ENCODE measurements at places on chromosomes 5 and 9. TPM values are rescaled to one million over a fixed set of nuclear protein-coding genes. Genes with fewer than 3 reads are reported as not detected.

Gene DAP
- 66.9 TPM for total RNA-seq

Gene PLGRKT
- 31.9 TPM for total RNA-seq

- no peak for DNase-seq
These were observed 96.7 kb downstream of the NUDT12 start for GRCh38 chr5:103465891-103466290.

DNA sequence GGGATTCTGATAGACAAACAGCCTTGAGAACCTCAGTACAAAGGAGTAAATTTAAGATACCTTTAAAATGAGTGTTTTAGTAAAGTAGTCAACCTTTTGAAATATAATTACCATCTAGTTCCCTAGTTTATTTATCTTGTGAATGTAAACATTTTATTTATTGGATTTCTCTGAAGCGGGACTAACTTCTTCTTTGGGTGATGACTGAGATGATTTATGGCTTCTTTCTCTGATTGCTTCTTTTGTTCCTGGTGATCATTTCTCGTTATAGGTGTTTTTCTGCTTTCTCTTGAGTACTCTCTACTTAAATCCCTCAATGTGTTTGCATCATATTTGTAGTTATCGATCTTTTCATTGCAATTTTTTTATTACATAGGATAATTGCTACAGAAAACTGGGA, 33.2 kb downstream of the PRDM6 start:
- no peak for DNase-seq

DNA sequence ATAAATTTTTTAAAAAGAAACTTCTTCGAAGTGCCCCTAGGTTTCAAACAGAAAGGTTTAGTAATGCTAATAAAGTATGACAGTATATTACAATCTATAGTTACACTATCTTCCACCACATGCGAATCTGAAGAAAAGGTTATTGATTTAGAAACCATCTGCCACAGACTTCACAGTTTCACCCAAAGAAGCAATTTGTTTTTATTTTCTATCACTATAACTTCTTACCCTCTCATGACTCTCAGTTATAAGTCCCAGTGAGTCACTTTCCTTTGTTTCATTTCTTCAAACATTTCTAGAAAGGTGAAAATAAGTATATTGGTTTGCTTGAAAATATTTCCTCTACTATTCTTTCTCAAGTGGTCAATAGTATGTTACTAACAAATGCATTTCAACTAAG, 93.6 kb downstream of the MCTP1 start:
- DNase-seq = no peak

DNA sequence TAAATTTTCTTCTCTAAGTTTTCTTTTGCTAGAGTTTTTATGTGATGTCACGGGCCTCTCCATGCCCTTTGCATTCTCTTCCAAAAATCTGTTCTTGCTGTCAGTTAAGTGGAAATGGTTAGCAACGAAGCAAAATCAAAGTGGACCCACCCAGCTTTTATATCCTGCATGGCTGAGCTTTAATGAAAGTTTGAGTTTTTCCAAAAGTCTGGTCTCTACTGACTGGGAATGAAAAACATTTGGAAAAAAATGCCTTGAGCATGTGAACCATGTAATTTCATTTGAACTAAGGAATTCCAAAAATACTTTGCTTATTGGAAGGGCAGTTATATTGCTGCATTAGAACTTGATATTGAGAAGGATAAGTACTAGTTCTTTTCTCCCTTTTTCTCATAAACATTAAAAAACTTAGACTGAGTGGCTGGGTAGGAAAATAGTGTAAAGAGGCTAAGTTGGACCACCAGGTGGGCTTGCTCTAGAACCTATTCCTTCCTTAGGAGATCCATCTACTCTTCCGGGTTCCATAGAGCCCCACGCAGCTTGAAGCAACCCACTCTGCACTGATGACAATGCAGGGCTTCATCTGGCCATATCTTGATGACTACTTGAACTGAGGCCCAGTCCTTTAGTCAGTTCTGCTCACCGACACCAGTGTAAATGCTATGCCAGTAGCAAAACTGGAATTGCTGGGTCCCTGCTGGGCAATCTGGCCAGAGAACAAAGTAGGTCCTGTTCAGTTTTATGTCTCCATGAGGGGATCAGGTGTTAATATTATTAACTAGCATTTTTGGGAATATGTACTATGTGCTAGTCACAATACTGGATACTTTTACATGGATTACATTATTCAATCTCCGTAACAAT, 17.4 kb upstream of the RIC1 start:
- no peak for DNase-seq

DNA sequence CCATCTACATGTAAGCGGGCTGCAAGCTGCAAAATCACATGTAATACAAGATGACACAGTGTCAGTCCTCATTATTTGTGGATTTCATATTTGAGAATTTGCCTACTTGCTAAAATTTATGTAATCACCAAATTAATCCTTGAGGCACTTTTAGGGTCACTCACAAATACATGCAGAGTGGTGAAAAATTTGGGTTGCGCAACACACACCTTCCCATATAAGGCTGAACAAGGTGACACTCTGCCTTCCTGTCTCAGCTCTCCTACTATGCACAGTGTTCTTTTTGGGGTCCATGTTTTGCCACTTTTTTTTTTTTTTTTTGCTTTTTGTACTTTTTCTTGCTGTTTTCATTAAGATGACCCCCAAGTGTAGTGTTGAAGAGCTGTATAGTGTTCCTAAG, 111.0 kb downstream of the FBXL7 start:
- no peak for DNase-seq

Measured in left cardiac atrium (tissue), 4 donors.